ENCODE measurements at places on chromosomes 1 and 21.

DNA sequence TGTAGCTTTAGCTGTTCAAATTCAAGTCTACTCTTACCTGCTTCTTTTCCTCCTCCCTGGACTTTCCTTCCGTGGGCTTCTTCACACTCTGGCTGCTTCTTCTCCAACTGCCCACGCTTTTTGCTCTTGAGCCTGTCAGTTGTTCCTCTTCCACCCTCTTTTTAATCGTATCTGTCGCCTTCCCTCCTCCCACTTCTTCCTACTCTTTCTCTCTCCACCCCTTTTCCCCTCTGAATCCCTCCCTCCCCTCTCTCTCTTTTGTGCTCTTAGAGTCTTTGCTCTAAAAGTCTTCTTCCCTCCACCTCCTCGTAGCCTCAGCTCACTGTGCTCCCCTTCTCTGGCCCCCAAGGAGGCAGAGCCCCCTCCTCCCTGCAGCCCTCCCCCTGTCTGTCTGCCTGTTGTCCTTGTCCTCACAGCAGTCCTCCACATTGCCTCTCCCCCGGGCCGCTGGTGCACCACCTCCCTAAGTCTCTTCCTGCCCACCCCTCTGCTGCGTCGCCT is 12.9 kb upstream of the GJA5 start:
- no peak for DNase-seq

- DNase-seq, result no peak
Measured at GRCh38 chr1:153072806-153073726, 1.7 kb upstream of the SPRR2B start.

DNA sequence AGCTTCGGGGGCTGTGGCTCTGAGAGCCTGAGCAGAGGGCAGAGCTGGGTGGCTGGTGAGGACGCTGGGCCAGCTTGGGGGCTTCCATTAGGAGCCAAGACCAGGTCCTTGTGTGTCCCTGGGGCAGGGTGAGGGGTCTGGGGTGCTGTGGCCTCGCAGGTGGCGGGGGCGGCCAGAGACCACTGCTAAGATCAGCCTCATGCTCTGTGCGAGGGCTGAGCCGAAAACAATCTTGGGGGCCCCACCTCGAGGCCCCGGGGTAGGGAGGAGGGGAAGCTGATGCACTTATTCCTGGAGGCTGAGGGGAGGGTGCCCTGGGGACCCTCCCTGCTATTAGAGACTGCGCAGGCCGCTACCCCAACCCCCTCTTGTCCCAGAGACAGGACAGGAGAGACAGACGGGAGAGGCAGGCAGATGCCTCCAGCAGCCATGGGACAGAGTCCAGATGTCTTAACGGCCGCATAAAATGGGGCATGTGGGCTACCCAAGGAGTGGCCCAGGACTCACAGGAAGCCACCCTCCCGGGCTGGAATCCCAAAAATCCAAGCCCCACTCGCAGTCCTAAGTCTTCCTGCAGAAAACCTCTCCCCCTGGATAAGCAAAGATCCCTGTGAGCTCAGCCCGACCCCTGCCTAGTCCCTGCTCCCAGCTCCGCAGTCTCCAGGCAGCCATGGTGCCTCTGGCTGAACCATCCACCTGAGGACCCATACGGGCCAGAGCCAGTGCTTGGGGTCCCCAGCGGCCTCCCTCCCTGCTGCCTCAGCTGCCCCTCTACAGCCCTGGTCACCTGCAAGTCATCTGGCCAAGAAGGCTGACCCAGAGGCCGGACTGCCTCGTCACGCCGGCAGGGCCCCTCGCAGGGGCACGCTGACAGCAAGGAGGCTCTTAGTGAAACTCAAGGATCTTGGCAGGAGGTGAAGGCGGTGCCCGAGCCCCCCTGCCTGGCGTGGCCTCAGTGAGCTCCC is 43.6 kb upstream of the COL18A1 start:
- no peak for DNase-seq

DNA sequence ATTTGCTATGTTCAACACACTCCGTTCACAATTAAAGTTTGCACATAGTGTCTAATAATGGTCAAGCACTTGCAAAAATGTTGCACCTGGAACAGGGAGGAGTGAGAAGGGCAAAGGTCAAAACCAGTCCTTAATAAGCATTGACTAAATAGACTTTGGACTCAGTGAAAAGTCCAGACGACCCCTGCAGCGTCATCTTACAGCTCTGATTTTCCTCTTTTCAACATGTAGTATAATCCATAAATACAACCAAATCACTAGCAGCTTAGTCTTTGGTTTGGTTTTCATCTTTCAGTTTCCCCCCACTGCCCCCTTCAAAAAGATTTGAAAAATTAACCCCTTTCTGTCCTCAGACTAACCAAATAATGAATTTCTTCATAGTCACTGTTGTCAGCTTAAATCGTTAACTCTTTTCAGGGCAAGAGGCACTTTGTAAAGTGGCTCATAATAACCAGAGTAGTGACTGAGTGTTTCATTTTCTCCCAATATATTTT is 290.3 kb downstream of the PTPRC start:
- DNase-seq, result no peak

- DNase-seq, result no peak
Measured at GRCh38 chr1:151964510-151964909, 29.1 kb downstream of the S100A10 start.

DNA sequence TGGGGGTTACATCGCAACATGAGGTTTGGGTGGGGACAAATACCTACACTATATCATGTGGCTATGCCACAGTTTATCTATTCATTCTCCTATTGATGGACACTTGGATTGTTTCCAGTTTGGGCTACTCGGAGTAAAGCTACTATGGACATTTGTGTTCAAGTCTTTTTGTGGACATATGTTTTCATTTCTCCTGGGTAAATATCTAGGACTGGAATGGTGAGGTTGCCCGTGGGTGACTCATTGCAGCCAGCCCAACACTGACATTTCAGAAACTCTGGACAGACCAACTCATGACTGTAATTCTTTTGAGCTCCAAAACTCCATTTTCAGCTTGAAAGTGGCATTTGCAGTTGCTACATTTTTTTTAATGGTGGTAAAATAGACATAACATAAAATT is 82.7 kb downstream of the KAZN start:
- DNase-seq, result no peak

GRCh38 chr1:12556957-12557935 is 60.8 kb downstream of the DHRS3 start:
- DNase-seq, result no peak

DNA sequence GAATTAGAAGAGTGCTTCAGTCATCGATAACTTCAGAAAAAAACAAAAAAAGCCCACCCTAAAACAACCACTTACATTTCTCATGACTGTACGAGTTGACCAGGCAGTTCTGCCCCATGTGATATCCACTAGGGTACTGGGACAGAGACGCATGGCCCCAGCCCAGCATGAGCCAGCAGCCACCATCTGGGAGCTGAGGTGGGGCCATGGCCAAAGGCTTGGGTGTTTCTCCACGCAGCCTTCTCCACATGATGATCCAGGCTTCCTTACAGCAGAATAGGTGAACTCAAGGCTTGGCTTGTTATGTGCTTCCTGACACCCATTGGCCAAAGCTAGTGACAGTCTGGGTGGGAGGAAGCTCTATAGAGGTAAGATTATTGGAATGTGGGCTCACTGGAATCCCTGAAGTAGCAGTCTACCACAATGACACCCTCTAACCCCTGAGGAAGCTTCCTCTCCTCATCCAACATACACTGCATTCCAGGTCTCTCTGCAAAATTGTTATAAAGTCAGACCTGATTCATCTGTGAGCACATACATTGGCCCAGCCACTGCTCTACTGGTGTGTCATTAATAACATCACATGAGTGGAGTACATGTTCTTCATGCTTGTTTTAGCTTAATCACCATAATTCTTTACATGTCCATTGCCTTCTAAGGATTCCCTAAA is 66.3 kb upstream of the NTPCR start:
- no peak for DNase-seq

DNA sequence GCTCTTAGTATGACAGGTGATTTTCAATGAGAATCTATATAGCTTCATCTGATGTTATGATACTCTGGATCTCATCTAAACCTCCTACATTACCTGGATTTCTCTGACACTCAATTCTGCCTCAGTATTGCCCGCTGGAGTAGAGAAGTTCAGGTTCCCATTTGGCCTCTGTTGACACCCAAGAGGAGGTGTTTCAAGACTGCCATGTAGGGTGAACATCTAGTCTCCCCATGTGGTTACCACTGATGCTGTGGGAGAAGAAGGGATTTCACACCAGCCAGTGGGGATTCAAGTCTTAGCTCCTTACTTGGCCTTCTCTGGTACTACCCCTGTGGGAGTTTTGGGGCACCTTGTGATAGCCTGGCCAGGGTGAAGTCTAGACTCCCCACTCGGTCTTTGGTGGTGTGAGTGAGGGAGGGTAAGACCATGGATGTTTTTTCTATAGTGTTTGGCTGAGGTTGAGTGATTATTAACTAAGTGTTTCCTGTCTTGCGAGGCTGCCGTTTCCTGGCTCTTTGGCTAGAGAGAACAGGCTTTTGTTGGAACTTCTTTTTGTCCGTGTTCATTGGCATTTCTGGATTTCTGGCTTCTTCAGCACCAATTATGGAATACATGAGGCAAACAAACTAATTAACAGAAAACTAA is 90.7 kb downstream of the RHOU start:
- no peak for DNase-seq

- DNase-seq, result no peak
Measured at GRCh38 chr1:171802207-171802606, 20.7 kb downstream of the METTL13 start.

- no peak for DNase-seq
Measured at GRCh38 chr1:203129501-203130231, 2.1 kb downstream of the ADORA1 start.

GRCh38 chr1:41507110-41507720 is 22.7 kb upstream of the EDN2 start:
- no peak for DNase-seq

GRCh38 chr1:196887515-196888239 is at the start of gene CFHR4:
Gene CFHR4, plus strand, starts transcription at chr1:196888052. Its CDS starts 99 bp downstream, at chr1:196888151.
- DNase-seq, result no peak

GRCh38 chr1:186617926-186618325 is 62.3 kb downstream of the PTGS2 start:
- no peak for DNase-seq

DNA sequence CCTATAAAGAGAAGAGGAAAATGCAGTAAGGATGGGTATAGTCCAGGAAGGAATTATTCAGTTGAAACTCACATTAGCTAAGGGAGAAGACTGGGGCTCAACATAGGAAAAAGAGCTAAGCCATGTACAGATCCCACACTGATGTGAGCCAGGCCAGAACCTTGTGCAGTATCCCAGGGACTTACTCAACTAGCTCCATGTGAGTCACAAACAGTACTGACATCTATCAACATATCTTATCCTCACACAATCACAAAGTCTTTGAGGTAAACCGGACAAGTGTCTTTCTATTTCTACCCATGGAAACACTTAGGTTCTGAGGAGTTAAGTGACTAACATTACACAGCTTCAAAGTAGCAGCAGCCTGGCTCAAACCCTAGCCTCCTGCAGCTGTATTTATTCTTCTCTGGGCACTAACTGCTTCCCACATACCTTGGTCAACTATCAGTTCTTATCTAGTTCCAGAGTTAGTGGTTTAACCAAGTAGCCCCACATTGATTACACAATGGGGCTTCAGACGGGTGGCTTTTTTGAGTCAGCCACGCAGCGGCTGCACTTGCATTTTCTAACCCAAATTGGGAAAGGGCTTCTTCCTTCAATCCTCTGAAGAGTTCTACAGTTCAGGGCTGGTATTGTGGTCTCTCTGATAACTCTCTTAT is 9.5 kb downstream of the CD5L start:
- DNase-seq, result no peak

DNA sequence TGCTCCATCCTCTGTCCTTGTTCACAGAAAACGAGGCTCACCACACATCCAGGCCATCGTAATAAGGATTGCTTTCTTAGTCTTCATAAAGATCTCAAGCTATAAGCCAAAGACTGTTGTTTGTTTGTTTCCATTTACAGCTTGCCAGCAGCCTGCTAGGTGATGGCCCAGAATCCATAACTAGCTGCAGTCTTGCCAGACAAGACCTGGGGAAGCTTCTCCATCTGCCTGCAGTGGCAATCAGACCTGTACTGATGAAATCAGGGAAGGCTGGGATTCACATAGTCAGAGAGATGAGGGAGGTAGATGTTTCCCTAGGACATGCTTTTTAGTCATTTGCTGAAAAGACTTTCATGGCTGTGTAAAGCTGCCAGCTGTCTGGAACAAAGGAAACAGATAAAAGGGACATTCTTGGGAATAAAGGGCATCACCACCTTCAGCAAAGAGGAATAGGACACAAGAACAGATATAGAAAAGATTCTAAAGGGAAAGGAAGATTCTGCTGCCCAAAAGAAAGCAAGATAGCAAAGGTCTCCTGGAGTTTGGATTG is 51.0 kb downstream of the MT1HL1 start:
- no peak for DNase-seq

GRCh38 chr1:65503427-65503826 is 83.0 kb downstream of the LEPR start:
- DNase-seq, result no peak

- DNase-seq, result no peak
Measured at GRCh38 chr1:59107516-59107915, 189.4 kb upstream of the FGGY start.

- no peak for DNase-seq
Measured at GRCh38 chr21:24636696-24637095, 970.6 kb downstream of the MRPL39 start.

DNA sequence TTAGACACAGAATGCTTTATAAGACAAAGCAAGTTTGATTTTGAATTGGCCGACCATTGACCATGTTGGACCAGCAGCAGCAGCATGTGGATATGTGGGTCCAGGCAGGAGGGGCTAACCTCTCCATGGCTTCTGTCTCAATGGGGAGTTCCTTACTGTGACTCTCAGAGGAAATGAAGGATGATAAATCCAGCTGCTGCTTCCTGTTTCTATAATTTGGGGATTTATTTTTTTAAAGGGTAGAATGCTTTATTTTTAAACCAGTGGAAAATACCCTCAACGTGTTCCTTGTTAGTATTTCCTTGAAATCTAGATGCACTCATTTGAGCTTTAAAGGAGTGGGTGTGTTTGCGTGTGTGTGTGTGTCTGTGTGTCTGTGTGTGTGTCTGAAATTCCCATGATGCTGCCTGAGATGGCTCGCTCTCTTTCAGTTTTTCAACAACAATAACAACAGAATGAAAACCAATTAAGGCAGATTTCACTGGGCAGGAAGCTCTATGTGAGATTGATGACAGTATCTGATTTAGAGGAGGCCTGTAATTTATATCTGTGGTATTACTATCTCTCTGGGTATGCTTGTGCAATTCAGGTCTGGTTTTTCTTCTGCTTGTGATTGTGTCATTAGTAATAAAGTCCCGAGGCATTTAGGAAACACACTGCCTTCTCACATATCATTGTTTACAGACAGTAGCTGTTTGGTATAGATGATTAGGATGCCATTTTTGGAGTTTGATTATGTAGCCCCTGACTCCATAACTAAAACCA is 86.1 kb upstream of the ZNF326 start:
- DNase-seq, result no peak
